ENCODE measurements at places on chromosomes 4 and X.

DNA sequence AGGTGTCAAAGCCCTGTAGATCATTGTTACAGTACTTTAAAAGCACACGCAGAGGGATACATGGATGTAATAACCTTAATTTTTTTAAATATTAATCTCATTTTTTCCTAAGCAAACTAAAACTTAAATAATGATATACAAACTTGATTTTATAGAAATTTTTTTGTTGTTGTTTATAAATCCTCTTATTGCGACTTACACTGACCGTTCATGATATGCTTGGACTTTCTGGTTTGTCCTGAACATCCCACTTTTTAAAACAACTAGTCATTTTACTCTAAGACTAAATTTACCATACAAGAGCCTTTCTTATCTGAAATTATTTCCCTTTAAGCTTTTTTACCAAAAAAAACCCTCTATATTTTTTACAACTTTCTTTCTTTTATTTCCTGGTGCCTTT lies 2106.0 kb downstream of the PCDH7 start:
- DNase-seq = no peak

DNA sequence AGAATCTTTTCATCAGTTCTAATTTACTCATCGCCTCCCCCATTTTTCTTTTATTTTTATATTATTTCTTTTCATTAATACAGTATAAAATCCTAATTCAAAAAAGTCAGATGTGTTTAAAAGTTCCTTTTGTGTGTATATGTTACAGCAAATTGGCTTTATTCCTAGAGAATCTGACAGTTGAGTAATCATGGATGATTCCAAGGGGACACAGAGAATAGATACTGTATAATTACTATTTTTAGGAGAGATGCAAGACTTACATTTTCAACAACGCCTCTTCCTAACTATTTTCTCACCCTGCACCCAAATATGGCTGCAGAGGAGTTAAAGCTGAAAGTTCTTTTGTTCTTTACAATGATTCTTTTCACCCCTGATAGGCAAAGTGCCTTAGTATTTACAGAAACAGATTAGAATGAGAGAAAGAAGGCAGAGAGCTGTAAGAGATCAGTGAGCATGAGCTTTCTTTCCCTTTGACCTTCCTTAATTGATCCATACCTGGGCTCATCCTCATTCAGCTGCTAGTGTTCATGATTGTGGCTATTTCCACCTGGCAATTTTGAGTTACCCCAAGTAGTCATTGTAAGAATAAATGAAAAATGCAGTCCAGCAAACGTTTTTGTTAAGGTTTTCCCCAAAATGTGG lies 210.8 kb downstream of the SLC4A4 start:
- DNase-seq = peak; percentile 27

DNA sequence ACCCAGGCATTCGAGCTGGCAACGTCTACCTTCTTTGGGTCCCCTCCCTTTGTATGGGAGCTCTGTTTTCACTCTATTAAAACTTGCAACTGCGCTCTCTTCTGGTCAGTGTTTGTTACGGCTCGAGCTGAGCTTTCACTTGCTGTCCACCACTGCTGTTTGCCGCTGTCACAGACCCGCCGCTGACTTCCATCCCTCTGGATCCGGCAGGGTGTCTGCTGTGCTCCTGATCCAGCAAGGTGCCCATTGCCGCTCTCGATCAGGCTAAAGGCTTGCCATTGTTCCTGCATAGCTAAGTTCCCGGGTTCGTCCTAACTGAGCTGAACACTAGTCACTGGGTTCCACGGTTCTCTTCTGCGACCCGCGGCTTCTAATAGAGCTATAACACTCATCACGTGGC lies 183.5 kb upstream of the GALNTL6 start:
- no peak for DNase-seq

- no peak for DNase-seq
Measured at GRCh38 chr4:2866891-2867290, 23.2 kb downstream of the ADD1 start.

- DNase-seq = no peak
Measured at GRCh38 chr4:48015216-48015615, 1.3 kb downstream of the CNGA1 start.

DNA sequence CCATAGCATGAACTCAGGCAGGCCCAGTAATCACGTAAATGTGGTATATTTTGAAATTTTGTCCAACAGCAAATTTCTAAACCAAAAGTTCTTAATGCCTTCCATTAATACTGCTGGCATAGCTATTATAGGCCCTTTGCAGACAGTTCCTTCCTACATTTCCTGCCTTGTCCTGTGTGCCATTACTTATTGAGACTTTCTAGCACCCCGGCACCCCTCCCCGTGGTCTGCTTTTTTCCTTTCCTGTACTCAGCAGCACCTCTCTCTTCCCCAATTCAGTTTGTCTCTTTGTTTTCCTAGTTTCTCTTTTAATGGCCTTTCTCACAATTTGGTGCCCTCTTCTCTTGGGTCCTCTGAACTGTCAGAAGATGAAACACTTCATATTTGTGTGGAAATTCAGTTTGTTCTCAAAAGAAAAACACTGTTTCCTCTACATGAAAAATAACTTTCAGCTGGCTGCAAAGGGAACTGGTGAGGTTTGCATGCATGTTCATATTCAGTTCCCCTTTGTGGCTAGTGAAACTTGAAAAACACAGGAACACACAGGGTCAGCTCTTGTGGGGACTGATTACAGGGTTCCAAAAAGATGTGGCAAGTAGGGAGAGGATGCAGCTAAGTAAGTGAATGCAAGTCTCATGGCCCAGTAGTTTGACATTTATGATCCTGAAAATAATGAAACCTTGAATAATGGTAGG lies 17.1 kb downstream of the GPR34 start:
- no peak for DNase-seq

DNA sequence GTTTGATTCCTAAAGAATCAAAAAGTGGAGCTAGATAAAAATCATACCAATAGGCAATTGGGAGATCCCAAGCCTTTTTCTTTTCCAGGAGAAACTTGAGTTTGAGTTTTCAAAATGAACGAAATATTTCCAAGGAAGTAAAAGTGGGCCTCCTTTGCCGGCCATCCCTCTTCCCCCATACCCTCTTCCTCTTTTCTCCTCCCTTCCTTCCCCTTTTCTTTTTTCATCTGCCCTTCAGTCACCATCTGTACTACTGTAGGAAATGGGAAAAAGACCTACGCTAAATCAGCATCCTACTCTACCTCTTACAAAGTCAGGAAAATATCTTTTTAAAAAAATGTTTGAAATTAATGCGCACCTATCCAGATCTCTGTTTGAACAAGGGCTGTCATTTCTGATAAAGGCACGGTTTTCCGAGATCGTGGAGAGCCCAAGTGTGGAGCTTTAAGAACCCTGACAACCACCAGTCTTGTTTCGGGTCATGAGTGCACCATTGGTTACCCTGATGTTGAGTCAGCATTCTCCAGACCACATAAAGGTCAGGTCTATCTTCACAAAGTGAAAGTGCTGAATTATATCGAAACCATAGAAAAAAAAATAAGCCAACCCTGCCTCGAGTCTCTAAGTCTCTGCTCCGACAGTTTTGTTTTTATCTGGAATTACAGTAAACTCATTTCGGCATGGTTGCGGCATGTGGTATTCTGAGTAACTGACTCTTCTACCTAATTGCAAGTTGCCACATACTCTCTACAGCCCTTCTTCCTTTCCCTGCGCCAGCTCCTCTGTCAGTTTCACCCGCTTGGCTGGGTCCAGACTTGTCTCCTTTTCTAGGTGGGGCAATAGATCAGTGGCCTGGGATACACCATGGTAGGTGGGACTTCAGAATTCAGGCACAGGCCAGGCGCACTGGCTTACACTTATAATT lies 140.2 kb upstream of the KLF3 start:
- no peak for DNase-seq

DNA sequence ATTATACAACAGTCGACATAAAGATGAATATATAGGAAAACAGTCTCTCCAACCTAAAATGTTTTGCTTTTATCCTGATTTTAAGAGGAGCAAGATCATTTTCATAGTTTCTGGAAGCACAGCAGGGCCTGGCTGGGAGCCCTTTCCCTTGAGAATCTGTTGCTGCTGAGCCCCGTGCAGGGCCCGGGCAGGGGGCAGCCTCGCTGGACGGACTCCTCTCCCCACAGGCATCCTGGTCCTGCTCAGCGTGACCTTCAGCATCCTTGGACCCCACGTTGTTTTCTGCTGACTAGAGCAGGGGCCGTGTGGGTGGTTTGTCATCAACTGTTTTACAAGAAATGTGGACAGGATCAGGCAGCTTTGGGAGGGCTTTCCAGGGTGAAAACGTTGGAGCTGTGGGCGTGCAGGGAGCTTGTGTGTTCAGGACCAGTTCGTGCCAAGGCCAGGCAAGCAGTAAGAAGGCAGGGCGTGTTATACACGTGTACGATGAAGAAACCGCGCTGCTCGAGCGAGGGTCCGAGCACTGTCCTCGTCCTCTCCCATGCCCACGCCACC lies 25.0 kb downstream of the CPZ start:
- no peak for DNase-seq

- no peak for DNase-seq
Measured at GRCh38 chr4:78174891-78175290, 117.8 kb downstream of the FRAS1 start.

DNA sequence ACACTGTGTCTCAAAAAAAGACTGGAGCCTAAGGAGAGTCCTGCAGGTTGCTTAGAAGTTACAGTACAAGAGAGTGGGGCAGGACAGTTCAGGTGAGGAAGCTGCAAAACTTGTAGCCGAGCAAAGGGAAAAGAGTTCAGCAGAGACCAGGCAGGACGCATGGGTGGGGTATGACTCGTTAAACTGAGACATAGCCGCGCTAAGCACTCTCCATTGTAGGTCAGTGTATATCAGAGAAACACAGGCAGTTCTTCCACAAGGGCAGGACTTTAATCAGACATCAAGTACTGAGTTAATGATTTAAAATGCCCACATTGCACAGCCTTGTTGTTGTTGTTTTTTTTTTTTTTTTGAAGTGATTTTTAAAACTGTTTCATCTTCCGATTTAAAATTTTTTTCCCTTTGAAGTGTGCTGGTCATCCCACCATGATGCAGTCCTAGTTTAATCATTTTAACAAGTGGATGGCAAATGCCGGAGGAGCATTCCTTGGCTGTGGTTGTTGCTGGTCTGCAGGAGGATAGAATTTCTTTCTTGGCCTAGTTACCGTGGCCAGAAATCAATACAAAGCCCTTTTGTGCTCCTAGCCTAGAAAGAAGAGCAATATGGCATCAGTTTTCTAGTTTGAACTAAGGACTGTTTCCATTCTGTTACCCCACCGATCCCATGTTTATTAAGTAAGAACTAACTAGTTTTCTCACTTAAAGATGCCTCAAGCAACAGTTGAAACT lies 10.3 kb downstream of the LAP3 start:
- DNase-seq = no peak

DNA sequence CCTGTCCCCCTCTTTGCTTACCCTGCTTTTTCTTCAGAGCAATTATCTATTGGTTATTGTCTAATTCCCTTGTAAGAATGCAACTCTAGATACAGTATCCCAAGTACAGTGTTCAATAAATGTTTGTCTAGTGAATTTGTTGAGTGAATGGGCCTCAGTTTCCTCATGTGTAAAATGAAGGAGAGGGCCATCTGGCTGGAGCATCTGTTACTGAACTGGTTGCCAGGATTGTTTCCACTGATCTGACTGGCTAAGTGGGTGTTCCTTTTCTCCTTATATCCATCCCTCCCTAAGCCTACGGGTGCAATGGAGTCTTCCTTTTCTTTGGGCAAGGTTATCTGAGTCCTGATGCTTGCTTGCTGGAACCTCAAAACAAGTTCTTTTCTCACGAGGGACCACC lies 185.2 kb upstream of the RPS6KA3 start:
- no peak for DNase-seq

Measured in fibroblast of the aortic adventitia (primary cell).